ENCODE measurements at places on chromosomes 4 and X. TPM values are rescaled to one million over a fixed set of nuclear protein-coding genes. Genes with fewer than 3 reads are reported as not detected.

GRCh38 chrX:65745992-65746391 lies 78.5 kb downstream of the MSN start:
- H3K4me1 ChIP-seq, result peaks cover 49% of the 10 kb centered on the region
- peak overlapping the region; percentile 65 for H3K27ac ChIP-seq
- H3K36me3 ChIP-seq, result peaks cover 32% of the 10 kb centered on the region

GRCh38 chr4:170230242-170230641 lies 140.5 kb upstream of the AADAT start:
- no peak overlapping the region for H3K4me3 ChIP-seq
- no peak overlapping the region for H3K27ac ChIP-seq
- H3K36me3 ChIP-seq, result no peaks in the 10 kb centered on the region
- H3K27me3 ChIP-seq, result no peaks in the 10 kb centered on the region

DNA sequence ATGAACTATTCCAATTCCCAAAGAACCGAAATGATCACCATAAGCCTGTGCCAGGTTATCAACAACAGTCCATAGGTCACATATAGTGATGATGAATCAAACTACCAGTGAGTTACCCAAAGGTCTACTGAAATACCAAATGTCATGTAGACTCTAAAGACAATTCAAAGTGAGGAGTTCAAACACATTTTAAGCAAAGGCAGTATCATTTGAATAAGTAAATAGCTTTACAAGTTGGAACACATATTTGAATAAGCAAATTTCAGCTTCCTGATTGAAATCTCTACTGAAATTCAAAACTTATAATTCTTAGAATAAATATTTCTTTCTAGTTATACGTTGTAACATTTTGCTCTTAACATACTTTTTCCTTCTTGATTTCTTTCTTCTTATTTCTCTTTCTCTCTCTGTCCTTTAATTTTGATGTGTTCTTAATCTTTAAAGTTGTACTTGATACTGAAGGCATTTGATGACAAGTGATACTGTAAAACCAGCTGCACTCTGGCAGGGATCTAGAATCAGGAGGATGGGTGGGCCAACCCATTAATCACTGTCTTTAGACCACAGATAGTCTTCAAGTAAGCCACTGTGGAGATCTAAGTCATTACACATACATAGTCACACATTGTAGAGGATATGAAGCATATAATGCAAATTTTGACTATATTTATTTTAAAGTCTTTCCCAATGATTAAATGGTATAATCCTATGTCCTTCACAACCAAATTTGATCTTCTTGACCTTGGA lies 34.5 kb downstream of the GABRA4 start:
- no peak overlapping the region for H3K27ac ChIP-seq
- no peaks in the 10 kb centered on the region for H3K36me3 ChIP-seq
- no peak overlapping the region for H3K4me3 ChIP-seq
- H3K4me1 ChIP-seq, result no peaks in the 10 kb centered on the region
- H3K27me3 ChIP-seq, result peaks cover 5% of the 10 kb centered on the region

The CXXC4 gene
- not detected for total RNA-seq

The SSX3 gene
- total RNA-seq, result not detected

The RBM46 gene
- total RNA-seq, result not detected

- DNase-seq, result no peak
- no peaks in the 10 kb centered on the region for H3K27me3 ChIP-seq
- H3K4me1 ChIP-seq, result no peaks in the 10 kb centered on the region
Measured at GRCh38 chr4:41611881-41612871, 74.2 kb downstream of the LIMCH1 start.

- no peaks in the 10 kb centered on the region for H3K27me3 ChIP-seq
- H3K4me3 ChIP-seq, result no peak overlapping the region
Measured at GRCh38 chrX:122248681-122249080, 935.4 kb upstream of the GRIA3 start.

The UGT2B10 gene
- not detected for total RNA-seq

The ASB9 gene
- 0.49 TPM for total RNA-seq

DNA sequence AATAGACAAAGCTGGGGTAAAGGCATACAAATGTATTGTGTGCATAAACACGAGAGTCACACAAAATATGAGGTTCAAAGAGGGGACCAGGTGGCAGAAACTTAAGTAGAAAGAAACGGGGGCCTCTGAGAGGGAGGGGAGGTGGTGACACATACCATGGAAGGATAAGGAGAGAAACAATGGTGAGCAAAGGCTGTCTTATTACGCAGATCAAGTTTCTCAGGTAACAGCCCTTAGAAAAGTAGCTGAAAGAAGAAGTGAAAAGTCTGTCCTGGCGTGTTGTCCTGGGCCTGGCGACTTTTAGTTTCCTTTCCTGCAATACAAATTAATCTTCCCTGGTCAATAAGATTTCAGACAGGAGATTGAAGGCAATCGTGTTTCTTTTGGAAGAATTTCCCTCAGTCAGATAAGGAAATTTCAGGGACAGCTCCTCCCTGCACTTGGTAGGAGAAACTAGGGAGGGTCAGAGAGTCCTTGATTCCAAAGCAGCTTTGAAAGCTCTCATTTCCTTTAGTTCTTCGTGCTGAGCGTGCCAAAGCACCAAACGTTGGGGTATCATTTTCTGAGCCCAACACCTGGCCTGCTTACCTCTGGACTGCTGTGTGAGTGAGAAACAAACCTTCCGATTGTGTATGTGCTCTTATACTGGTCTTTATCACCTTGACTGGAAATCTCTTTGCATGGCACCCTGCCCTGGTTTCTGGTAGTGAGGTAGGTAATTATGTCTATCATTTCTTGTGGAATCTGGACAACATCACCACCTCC lies 676.7 kb upstream of the LCORL start:
- H3K4me3 ChIP-seq, result no peak overlapping the region
- H3K36me3 ChIP-seq, result no peaks in the 10 kb centered on the region
- H3K4me1 ChIP-seq, result no peaks in the 10 kb centered on the region
- DNase-seq, result no peak
- H3K27me3 ChIP-seq, result no peaks in the 10 kb centered on the region

DNA sequence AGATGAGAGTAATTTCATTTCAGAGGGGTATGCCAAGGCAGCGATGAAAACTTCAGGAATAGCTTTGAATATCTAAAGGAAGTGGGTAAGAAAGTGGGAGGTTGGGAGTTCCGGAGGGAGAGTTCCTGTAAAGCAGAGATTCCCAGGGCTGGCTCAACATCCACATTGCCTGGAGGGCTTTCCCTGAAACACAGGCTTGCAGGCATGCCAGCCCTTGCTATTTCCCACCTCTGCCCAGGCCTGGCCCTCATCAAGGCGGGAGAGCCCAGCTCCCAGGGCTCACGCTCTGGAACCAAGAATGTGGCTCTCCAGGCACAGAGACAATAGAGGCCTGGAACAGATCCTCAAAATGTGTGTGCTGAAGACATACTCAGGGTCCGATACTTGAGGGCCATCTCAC lies 43.8 kb upstream of the CLDN34 start:
- H3K27ac ChIP-seq, result no peak overlapping the region
- H3K36me3 ChIP-seq, result no peaks in the 10 kb centered on the region
- no peak overlapping the region for H3K4me3 ChIP-seq
- H3K27me3 ChIP-seq, result peaks cover 28% of the 10 kb centered on the region
- no peak for DNase-seq
- H3K4me1 ChIP-seq, result no peaks in the 10 kb centered on the region
